ENCODE measurements at places on chromosomes 1 and 21. TPM values are rescaled to one million over a fixed set of nuclear protein-coding genes. Genes with fewer than 3 reads are reported as not detected.

ELAPOR1 gene
- total RNA-seq, result 3.9 TPM

GRCh38 chr21:41195311-41195710 lies 27.4 kb downstream of the BACE2 start:
- no peak for ATAC-seq

TNFRSF18 gene
- total RNA-seq, result 796 TPM

PYCR2 gene
- 105 TPM for total RNA-seq

- peak; percentile 50 for ATAC-seq
These were observed 31.4 kb downstream of the SLC30A7 start for GRCh38 chr1:100927276-100927675.

DNA sequence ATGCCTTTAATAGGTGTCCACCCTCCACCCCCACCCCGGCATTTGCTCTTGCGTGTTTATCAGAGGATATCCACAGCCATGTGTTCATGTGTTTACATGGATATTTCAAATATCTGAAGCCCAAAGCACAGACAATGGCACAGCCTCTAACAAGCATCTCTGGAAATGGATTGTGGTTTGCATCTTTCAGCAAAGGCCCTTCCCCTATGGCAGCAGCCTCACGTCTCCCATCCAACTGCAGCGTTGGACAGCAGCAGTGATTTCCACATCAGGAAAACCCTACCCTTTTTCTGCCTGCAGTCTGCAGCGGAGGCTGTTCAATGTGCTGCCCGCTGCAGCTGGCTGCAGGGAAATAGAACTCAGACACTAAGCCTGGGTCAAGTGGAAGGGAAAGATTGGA lies 1.6 kb downstream of the RASSF5 start:
- ATAC-seq, result no peak

PRAMEF11 gene
- total RNA-seq, result not detected

- peak; percentile 9 for ATAC-seq
These were observed 1.3 kb downstream of the JAM2 start for GRCh38 chr21:25640202-25640942.

DNA sequence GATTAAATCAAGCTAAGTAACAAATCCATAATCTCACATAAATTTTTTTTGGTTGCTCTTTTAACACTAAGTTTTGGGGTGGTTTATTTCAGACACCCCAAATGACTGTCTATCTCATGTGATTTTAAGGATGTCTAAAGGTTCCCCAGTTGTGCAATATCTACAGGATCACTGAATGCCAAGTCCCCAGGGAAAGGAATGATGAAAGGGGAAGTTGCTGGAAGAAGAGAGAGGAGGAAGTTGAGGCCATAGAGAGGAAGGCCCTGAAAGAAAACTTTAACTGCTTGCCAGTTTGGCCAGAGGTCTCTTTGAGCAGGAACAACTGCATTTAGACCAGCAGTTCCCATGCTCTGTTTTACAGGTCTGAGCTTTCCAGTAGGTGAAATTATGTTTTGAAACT lies 27.5 kb upstream of the SLC19A2 start:
- ATAC-seq, result no peak

DNA sequence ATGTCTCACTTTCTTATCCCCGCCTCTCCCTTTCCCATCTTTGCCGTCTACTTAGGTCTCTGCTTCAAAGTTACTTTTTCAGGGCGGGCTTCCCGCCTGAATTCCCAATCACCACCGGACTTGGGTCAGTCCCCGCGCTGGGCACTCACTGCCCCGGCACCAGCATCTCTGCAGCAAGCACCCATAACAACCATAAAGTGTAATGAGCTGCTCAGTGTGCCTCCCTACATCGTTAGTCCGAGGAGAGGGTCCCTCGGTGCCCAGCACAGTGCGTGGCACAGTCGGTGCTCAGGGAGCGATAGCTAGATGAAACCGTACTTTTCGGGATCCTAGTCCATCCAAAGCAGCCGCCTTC lies 633 bp upstream of the CTPS1 start:
- ATAC-seq, result no peak

DNA sequence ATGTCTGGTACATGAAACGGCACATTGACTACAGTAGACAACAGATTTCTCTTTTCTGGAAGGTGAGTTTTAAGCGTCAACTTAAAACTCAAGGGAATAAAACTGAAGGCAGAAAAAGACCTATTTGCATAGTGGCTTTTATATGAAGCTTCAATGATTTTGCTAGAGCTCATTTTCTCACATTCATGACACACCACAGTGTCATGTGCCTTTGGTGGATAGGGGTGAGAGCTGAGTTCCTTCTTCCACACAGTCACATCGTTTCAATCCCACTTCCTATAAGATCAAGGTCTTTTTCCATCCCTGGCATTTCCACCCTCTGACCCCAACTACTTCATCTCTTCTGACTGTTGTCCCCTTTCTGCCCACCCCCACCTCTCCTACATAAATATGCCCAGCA lies 31.0 kb downstream of the IL12RB2 start:
- peak; percentile 23 for ATAC-seq

DNA sequence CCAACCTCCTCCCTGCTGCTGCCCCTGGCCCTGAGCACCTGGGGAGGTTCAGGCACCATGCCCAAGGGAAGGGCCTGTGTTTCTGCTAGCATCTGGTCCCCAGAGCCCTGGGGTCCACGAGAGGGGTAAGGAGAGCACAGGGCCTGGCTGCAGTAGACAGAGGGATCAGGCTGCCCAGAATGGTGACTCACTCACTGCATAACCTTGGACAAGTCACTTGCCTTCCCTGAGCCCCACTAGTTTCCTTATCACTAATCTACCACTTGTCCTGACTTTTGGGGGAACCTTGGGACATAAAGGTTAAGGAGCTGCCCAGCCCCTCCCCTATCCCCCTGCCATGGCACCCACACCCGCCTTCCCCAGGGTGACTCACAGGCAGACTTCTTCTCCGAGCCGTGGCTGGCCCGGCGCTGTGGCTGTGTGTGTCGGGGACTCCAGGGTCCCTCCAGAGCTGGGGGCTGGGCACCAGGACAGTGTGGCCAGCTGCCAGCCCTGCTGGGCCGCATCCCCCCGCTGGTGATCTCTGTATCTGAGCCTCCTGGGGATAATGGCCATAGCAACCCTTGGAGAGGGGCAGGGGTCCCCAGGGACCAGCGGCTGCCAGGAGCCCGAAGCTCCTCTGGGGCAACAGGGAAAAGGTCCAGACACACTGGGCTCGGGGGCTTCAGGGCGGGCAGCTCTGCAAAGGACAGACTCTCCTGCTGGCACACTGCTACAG lies 4.0 kb downstream of the ARHGEF19 start:
- ATAC-seq, result no peak

Measured in activated T-helper 17 cell treated with anti-CD3 and anti-CD28 coated beads, Interleukin-2, amount 50 U/mL, for 72 hours (primary cell).